ENCODE measurements at places on chromosomes 12 and 14.

GRCh38 chr12:110689281-110690126 is 589 bp upstream of the HVCN1 start:
- DNase-seq: peak; percentile 74

- peak; percentile 13 for DNase-seq
Observed at GRCh38 chr12:103529306-103529705, 33.5 kb upstream of the C12orf42 start.

DNA sequence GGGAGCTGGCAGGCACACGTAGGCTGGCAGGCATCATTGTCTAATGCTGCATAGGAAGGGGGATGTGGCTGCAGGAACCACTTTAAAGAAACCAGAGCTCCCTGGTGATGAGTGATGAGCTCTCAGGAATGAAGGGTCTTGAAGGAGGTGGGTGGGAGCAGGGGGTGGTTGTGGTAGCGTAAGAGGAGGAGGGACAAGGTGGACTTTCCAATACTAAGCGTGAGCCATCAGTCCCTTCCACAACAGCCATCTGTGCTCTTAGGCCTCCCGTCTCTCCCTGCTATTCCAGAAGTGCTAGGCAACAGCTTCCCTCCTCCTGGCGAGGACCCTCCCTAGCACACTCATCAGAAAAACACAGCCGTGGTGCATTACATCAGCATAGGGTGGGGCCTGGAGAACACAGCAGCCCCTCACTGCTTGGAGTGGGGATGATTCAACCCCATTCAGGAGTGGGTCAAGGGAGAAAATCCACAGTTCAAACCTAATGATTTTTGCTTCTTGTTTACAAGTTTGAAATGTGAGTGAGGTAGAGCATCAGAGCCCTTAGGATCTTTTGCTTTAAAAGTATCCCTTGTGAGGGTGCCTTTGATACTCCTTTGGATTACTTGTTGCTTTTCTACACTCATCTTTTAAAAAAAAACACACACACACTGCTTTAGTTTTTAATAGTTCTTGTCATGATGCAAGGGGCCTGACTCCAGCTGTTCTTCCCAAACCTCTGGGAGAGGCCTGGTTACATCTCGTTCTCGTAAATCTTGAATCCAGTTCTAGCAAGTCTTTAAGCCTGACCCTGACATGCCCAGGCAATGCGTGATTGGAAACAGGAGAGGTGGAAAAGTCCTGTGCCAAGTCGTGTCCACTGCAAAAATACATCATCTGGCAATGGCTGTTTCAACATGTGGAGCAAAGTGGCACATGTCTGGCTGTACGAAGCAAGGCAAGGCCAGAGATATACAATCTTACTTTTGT is 356.4 kb upstream of the DDHD1 start:
- DNase-seq: peak; percentile 5

DNA sequence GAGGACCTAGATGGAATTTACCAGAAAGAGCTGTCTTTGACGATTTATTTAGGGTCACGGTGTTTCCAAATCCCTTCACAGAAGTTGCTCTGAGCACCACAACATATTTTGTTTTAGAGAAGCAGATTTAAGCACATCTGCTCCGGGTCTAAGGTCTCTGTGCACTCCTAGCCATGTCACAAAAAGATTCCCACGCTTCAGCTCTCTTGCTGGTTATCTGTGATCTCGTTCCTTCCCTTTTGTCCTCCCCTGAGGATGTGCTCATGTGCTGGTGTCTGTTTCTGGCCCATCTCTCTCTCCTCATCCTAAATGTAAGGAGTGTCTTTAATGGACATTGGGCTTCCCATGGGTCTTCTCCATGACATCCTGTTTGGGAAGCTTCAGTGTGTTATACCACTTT is 53.7 kb upstream of the GNPNAT1 start:
- no peak for DNase-seq

DNA sequence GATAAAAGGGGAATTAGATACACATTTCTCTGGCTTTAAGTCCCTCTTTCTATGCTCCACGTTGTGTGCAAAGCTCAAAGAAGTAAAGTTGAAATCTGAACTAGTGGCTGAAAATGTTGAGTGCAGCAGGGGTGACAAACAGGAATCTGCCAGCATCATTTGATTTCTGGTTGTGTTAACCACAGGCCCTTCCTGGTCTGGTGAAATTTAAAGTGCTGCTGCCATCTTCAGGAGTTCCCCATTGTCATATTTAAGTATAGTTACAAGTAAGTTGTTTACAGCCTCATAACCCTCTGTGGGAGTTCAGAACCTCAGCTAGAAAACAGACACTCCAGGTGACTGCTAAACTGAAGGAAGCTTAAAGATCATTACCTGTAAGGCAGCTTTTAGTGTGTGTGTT is 90.9 kb upstream of the CCDC196 start:
- peak; percentile 33 for DNase-seq

- no peak for DNase-seq
Observed at GRCh38 chr12:122243965-122244364, 18.1 kb upstream of the DIABLO start.

Measured in spinal cord (tissue), 10 donors.